ENCODE measurements at places on chromosomes 7 and 10.

GRCh38 chr10:92111336-92111939 lies 179.4 kb downstream of the CPEB3 start:
- DNase-seq = no peak

- no peak for DNase-seq
Observed at GRCh38 chr7:42792841-42793240, 119.0 kb downstream of the C7orf25 start.

DNA sequence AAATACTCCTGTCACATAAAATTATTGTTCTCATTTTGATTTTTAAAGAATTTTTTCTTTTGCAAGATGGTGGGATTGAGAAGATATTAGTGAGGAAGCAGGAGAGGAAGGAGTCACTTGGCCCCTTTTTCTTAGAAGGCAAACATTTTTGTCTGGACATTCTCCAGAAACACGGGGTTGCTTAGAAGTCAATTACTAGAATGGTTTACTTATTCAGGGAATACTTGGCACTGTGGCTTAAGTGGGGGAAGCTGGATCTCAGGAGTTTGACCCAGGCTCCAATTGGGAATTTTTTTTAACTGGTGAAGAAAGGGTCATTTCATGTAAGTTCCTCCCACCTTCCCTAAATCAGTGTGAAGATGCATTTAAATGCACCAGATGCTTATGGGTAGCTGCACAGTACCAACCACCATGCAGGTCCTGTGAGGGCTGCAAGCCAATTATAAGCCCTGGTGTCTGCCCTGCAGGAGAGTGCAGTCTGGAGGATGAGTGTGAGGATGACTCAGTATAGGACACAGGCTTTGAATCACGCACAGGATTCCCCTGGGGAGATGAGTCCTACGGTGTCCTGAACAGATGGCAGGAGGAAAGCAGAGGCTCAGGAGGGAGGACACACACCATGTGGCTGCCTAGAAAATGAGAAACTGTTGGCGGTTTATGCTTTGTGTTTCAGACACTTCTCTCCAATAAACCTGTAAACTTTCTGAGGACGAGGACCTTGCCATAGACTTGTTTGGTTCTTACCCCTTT lies 299.1 kb downstream of the PLXNA4 start:
- DNase-seq = no peak

- no peak for DNase-seq
Observed at GRCh38 chr7:96657347-96658021, 52.2 kb downstream of the SEM1 start.

DNA sequence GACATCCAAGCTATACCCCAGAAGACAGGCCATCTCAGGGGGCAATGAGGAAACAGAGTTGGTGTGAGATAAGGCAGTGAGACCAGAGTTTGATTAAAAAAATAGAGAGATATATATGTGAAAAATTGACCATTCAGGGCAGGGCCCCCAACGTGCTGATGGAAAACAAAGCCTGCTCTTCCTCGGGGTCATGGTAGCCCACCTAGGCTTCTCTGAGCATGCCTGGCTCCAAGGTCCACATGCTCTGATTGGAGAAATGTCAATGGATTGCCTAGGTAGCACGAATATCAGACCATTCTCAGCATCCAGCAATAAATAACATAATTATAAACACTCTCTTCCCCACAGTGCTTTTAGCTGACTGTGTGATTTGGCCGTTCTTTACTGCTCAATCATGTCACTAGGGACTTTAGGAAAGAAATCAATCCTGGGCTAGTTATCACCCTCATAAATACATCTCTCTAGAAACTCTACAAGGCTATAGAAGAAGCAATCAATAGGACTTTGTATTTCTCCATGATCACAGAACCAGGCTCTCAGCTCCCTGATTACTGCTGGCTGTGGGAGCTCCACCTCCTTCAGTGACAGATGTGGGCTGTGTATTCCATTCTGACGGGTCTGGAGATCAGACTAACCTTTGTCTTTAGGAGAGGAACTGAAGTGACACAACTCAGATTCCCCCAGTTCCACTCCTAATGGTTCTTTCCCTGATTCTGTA lies 766.4 kb downstream of the GRID1 start:
- DNase-seq = no peak

DNA sequence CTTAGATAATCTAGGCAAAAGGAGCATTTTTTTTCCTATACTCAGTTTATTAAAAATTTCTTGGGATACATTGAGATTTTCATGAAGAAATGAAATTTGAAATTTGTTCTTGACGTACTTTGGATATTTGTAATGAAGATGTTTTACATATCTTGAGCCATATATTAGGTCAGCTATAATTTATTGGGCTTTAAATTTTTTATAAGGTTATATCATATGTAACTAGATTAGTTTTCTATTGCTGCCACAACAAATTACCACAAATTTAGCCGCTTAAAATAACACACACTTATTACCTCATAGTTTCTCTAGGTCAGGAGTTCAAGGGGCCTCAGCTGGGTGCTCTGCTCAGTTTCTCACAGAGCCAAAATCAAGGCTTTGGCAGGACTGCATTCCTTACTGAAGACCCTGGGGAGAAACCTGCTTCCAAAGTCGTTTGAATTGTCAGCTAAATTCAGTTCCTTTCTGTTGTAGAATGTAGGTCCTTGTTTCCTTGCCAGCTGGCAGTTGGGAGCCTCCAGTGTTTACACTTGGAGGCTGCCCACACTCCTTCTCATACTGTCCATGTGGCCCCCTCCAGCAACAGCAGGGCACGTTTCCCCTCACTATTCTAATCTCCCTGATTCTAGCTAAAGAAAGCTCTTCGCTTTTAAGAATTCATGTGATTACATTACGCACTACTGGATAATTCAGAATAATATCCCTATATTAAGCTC lies 42.6 kb upstream of the DNAH11 start:
- no peak for DNase-seq

- no peak for DNase-seq
Observed at GRCh38 chr7:129777195-129777844, 165.8 kb downstream of the NRF1 start.

- DNase-seq = no peak
Observed at GRCh38 chr7:68362745-68363518, 1235.3 kb upstream of the AUTS2 start.

- DNase-seq = no peak
Observed at GRCh38 chr7:130182990-130183389, 22.2 kb downstream of the TMEM209 start.

- DNase-seq = no peak
Observed at GRCh38 chr10:56258378-56258777, 102.7 kb downstream of the ZWINT start.

- DNase-seq = no peak
Observed at GRCh38 chr7:29410996-29411395, 152.6 kb upstream of the PRR15 start.

- no peak for DNase-seq
Observed at GRCh38 chr7:82507365-82507975, 63.9 kb upstream of the CACNA2D1 start.

GRCh38 chr10:43854007-43854406 lies 205.3 kb upstream of the ZNF32 start:
- DNase-seq = no peak

DNA sequence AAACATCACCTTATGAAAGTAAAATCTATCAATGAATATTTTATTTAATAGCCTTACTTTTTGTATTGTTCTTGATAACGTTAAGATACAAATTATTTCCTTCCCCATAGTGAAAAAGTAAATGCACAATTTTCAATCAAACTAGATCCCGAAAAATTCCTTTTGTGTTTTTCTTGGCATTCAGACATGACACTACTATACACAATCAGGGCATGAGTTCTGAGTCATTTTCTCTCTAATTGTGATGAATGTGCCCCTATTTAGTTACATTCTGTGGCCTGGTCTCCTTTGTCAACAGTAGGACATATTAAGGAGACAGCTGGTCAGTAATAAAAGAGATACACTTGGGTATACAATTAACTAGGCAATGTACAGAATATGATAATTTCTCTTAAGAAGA lies 19.8 kb downstream of the COL1A2 start:
- no peak for DNase-seq

All from CD4-positive, alpha-beta T cell treated with Interleukin-12 subunit alpha and Interleukin-12 subunit beta, for 1 hour (primary cell).